ENCODE measurements at places on chromosomes 2 and 18.

DNA sequence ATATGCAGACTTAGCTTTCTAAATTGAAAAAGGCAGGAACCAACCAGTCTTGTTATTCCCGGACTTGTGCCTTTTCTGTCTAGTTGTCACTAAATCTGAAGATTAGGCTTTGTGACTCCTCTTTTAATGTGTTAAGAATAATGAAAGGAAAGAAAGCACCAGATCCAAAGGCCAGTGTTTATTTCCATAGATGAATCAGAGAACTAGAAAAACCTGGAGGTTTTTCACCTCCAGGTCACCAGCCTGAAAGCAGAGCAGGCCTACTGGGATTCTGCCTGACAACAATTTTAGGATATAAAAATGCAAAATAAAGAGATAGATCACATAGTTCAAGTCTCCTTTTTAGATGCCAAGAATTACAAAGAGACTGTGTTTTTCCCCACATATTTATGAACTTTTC, 160.4 kb downstream of the GULP1 start:
- no peak for DNase-seq

DNA sequence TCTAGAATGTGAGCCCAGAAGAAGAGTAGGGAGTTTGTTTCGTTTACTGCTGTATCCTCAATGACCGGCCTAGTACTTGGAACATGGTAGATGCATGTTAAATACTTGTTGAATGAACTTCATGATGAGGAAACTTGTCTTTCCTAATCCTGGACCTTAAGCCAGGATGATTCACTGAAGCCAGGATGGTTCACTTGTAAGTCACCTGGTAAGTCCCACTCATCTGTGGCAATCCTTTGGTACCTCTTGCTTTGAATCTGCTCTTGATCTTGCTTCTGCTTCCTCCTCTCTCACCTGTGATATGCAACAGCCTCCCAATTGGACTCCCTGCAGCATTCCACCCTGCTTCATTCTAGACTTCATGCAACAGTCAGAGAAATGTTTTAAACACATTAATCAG, 43.6 kb downstream of the QPCT start:
- no peak for DNase-seq

GRCh38 chr18:62759704-62760402, 44.5 kb downstream of the PHLPP1 start:
- DNase-seq, result no peak

DNA sequence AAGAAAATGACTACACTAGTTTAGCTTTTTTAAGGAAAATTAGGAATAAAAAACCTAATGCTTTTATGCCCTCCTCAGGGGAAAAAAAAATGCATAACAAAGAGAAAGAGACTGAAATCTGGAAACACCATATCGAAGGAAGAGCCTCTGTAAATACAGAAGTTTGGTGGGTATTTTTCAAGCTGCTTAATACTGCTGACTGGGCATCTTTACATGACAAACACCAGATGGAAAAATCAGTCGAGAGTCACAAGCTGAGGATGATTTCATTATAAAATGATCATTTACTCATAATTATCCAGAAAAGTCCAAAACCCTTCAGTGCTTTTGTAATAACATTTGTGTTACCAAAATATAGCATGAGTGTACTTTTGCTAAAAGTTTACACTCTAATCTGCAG, 1600.7 kb upstream of the ACVR2A start:
- no peak for DNase-seq

DNA sequence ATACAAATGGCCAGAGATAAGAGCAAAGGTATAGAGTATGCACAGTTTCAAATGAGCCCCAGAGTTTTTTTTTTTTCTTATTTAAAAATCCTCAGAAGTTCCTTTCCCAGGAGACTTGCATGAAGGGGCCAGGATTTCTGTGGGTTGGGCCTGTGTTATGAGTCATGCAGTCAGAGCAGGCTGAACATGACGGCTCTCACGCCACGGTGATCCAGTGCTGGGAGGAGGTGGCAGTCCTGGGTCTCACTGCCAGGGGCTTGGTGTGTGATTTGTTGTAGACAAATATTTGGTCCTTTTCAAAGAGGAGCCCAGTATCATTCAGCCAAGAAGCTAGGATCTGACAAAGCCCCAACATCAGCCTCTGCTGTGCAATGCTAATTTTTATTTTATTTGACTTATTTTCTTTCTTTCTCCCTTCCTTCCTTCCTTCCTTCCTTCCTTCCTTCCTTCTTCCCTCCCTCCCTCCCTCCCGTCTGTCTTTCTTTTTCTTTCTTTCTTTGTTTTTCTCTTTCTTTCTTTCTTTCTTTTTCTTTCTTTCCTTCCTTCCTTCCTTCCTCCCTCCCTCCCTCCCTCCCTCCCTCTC, 10.4 kb upstream of the KCNE4 start:
- no peak for DNase-seq

- no peak for DNase-seq
These were observed 716.3 kb downstream of the TSN start for GRCh38 chr2:122471753-122472152.

DNA sequence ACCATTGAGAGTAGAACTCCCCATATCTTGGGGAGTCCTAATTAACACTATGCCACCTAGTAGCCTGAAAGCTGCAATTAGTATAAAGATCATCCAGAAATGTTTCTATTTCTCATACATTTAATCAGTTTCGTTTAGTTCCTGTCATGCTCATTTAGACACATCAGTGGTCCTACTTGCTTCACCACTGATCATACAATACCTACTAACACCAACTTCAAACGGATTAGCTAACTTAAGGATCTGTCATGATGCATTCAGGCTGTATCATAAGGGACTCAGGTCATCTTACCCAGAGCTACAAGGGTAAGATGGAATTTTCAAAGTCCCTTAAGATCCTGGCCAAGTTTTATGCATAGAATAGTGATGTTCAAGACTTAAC, 6.8 kb downstream of the SRSF7 start:
- DNase-seq, result no peak

DNA sequence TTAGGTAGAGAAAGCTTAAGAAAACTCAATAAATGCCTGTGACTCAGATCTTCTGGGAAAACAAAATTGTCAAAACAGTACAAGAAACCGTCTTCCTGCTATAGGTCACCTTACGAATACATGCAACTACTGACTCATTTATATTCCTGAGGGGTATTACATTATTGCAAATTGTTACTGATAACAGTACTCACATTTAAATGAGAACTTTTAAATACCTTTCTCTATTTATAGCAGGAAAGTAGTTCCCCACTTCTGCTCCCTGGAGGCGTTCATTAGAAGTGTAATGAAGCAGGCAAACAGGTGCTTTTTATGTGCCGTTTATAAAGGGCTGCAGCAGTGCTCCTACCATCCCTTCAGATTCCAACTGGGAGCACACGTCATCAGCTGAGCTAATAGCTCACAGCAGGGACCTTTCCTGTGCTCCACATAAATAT, 65.1 kb upstream of the RPRM start:
- DNase-seq, result no peak

DNA sequence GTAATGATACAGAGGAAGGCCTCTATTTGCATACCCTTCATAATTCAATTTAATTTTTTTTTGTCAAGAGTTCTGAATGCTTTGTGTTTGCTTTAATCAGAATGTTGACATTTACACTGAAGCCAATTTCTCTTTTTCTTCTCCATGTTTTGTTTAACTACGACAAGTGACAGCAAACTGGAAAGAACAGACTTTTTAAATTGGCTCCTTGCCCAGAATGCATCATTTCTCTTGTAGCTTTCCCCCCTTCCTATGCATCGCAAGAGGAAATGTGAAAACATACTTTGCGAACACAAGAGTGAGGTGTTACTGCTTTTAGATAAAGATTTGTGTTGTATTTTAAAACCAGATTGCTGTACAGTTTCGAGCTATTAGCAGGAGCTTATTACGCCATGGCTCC, 955.2 kb upstream of the CELF4 start:
- no peak for DNase-seq

GRCh38 chr2:240460781-240461431, 25.4 kb downstream of the GPC1 start:
- DNase-seq, result no peak

DNA sequence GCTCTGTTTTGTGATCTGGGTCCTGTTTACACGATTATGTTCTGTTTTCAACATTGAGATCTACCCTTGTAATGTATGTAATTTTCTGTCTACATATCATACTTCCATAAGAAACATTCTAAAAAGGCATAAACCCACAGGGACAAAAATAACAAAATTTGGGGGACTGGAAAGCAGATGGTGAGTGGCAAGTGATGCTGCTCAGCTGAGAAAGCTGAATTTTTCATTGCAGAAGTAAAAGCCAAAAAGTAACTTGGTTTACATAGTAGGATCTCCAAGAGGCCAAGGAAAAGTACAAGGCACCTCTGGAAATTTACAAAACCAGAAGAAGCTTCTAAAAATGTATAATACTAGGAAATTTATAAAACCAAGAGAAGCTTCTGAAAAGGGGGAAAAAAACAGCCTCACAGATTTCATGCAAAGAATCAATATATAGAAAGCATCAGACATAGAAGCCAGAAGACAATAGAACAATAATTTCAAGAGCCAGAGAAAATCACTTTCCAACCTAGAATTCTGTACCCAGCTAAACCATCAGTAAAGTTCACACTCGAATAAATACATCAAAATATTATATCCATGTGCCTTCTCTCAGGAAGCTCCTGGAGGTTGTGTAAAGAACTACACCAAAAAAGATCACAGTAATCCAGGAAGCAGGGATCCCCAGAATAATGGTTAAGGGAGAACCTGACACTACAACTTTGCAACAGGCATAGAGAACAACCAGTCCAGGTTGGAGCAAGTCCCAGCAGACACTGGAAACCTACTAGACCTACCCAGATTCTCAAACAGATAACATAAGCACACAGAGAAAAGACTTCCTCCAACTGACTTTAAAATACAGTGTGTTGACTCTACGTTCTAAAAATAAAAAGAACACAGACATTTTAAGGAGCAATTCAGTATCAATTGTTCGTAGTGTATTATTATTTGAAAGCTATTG, 401.7 kb upstream of the HS6ST1 start:
- DNase-seq, result no peak

- DNase-seq, result no peak
These were observed 45.3 kb upstream of the NARS1 start for GRCh38 chr18:57666818-57667497.

- DNase-seq, result no peak
These were observed 121.2 kb downstream of the ARHGEF4 start for GRCh38 chr2:130957915-130958314.
